ENCODE measurements at places on chromosomes 16 and 17.

DNA sequence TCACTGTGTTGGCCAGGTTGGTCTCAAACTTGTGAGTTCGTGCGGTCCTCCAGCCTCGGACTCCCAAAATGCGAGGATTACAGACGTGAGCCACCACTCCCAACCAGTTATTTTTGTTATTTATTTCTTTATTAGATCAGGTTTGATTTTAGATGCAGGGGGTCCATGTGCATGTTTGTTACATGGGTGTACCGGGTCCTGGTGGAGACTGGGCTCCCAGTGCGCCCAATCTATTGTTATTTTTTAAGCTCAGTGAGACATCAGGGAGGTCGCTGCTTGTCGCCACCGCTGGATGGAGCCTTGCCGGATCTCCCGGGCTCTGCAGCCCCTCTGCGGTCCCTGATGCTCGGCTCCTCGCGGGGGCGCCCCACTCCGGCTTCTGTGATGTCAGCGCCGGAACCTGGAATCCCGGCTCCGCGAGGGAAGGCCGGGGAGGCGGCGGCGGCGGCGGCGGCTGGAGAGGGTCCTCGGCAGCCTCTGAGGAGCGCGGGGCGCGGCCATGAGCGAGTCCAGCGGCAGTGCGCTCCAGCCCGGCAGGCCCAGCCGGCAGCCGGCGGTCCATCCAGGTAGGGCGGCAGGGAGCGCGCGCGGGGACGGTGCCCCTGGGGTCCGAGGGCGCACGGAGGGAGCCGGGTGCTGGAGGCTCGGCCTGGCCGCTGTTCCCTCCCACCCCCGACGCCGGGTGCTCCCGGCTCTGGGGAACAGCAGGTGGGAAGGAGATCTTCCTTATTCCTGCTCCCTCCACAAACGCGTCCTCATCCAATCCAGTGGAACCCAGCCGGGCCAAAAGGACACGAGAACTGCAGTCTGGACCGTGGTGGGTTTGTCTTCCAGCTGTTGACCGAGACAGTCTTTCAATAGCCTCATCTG, at the start of gene TMC7:
Gene TMC7, plus strand, starts transcription at position 370 of the 870 bp plus-strand sequence. Its CDS starts 130 bp downstream, at position 500.
- peak; percentile 15 for DNase-seq

- no peak for DNase-seq
These were observed 228.7 kb downstream of the SOX9 start for GRCh38 chr17:72349491-72349995.

GRCh38 chr17:499951-500461, 147.4 kb upstream of the RPH3AL start:
- DNase-seq: no peak

GRCh38 chr17:29363716-29364115, 26.4 kb upstream of the TAOK1 start:
- DNase-seq: no peak

DNA sequence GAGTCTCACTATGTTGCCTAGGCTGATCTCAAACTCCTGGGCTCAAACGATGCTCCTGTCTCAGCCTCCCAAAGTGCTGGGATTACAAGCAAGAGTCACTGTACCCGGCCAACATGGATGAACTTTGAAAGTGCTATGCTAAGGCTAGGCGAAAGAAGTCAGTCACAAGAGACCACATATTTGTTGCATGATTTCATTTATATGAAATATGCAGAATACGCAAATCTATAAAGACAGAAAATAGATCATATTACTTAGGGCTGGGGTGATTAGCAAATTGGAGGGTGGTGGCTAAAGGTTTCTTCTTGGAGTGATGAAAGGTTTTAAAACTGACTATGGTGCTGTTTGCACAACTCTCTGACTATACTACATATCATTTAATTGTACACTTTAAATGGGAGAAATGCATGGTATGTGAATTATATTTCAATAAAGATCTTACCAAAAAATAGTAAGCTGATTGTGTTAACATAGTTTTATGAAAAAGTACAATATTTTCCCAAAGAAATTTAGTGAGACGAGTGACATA, 1.2 kb upstream of the FLYWCH1 start:
- DNase-seq: no peak

GRCh38 chr16:3129137-3130131, 5.4 kb upstream of the ZNF213 start:
- DNase-seq: peak; percentile 90

- DNase-seq: no peak
These were observed 28.8 kb downstream of the TMEM92 start for GRCh38 chr17:50303051-50303450.

DNA sequence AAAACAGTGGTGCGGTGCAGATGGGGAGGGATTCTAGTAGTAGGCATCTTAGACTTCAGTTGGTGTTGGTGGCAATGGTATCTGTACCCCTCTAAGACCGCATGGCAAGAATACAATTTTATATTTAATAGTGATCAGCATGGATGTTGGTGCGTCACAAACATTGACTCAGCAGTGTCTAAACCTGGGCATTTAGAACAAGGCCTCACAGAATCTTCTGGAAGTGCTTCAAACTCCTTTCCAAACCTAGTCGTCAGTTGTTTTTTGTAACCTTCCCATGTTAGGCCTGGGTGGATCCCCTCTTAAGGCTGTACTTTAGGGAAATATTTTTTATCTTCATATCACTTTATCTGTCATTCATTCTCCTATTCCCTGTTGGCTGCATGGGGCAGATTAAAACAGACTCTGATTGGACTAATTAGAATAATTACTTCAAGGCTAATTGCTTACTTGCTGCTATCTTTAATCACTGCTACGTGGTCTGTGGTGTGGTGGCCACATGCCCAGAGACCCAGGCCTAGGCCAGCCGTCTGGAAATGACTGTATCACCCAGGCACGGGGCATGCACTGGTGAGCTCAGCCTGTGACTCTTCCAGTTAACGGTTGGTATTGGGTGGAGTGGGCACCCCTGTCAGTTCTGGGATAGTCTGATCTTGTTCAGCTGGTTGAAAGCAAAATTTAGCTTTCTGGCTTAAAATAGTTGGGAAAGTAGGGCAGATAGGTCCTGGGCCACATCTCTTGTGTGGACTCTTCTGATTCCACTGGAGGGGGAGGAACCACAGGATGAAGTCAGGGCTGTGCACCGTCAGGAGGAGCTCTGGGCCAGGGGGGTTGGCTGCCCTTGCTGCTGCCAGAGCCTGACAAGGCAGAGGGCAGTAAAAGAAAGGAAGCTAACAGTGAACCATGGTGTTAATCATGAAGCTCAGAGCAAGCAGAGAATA, 4.5 kb downstream of the ALKBH5 start:
- no peak for DNase-seq

GRCh38 chr17:48629411-48629759, 3.2 kb upstream of the HOXB9 start:
- DNase-seq: no peak

GRCh38 chr16:88407807-88408206, 25.0 kb downstream of the ZNF469 start:
- DNase-seq: no peak

DNA sequence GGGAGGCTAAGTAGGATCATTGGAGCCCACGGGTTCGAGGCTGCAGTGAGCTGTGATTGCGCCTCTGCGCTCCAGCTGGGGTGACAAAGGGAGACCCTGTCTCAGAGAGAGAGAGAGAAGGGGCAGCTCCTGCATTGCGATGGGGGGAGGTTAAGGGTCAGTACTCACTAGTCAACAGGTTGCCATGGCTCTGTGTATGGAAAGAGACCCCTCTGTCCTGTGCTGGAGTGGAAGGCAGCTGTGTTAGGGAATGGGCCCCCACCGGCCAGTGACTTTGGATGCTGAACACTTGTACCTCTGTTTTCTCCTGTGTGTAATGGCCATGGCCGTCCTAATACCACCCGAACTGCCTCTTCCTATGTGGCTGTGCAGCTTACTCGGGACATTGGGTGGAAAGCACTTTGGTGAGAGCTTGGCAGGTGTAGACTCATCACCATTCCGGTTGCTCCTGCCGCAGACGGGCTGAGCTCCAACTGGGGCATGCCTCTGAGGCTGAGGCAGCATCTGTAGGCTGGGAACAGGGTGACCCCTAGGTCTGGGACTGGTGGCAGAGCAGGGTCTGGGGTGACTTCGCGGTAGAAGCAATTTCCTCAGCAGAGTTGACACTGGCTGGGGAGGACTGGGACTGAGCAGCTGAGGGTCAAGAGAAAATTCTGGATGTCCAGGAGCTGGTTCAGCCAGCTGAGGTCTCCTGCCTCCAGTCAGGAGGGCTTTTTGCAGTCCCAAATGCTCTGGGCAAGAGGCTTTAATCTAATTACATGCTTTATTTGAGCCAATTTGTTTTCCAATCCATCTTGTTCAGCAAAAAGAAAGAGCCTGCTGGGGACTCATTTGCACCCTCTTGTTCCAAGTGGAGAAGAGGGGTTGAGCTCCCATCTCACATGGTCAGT, 184.5 kb downstream of the NTN1 start:
- DNase-seq: no peak

GRCh38 chr17:27530764-27531391, 74.6 kb downstream of the KSR1 start:
- DNase-seq: no peak

GRCh38 chr17:57478478-57479250, 222.3 kb downstream of the MSI2 start:
- DNase-seq: no peak

DNA sequence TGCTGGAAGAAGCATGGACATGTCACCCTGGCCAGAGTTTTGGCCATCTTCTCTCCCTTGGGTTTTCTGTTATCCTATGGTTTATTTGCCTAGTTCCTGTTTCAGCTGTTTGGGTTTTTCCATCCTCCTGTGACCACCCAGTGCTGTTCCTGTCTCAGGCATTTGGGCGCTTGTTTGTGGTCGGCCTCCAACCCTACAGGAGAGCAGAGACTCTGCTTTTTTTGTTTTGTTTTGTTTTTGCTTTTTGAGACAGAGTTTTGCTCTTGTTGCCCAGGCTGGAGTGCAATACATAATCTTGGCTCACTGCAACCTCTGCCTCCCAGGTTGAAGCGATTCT, 3.3 kb upstream of the ZC3H7A start:
- DNase-seq: no peak

Data from stimulated activated CD4-positive, alpha-beta T cell treated with anti-CD3 and anti-CD28 coated beads, Interleukin-12 subunit alpha, Interleukin-12 subunit beta, amount 100 ng/mL, for 48 hours (primary cell).